ENCODE measurements at places on chromosomes 7 and 10.

DNA sequence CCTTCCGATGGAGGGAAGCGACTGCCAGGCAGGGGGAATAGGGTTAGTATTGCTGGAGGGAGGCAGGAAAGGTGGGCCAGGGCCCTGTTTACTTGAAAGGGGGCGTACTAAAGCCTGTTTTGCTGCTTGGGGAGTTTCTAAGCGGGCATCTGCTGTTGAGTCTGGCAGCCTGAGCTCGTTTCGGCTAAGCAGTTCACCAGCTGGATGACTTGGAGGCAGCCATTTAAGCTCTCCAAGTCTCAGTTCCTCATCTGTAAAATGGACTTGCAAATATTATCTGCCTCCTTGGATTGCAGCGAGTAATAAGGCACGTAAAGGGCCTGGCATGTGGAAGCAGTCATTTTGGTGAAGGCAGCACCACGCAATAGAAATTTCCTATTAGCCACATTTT, 44.0 kb downstream of the LDB3 start:
- peak; percentile 63 for DNase-seq

- DNase-seq = no peak
Measured at GRCh38 chr7:98868450-98868849, 1.4 kb downstream of the TMEM130 start.

GRCh38 chr7:142670511-142670910, 78.8 kb upstream of the PRSS1 start:
- no peak for DNase-seq

DNA sequence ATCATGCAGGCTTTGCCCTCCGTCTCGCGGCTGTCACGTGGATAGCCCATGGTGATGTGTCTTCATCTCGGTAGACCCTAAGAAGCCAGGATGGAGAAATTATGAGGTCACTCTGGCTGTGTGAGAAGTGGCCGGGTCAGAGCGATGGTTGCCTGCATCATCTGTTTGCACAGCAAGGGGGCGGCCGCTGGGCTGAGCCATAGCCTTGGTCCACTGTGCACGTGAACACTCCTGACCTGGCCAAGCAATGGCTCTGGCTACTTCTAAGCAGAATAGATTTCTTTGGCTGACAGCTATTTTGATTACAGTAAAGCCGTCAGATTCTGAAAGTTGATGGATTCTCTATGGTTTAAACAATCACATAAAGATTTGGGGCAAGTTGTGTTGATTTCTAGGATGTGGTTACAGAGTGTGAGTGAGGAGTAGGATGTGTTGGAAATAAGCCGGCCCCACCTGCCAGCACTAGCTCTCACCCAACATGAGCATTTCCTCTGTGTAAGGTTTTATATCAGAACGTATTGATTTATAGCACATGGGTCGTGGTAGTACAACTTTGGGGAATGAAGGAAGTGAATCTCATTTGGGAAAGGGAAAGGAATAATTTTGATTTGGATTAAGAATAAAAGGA, 214.4 kb upstream of the GPR26 start:
- no peak for DNase-seq

DNA sequence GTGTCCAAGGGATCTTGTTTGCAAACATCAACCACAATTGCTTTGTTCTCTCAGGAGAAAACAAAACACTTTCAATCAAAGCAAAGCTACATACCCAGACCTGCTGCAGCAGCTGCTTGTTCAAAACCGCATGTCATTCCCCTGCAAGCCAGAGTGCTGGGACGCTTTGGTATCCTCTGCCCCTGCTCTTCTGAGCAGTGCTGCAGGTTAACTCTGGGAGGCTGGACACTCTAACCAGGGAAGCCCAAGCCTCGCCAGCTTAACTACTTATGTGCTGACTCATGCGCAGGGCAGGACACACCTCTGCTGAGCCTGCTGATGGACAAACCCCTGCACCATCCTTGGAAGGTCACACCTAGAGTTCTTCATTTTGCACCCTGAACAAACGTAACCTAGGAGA, 28.2 kb upstream of the ASAH2 start:
- peak; percentile 15 for DNase-seq

GRCh38 chr7:112182749-112183148, 23.4 kb downstream of the DOCK4 start:
- DNase-seq = no peak

Measured in NCI-H82 (cell line).